ENCODE measurements at places on chromosomes 13 and 19. TPM values are rescaled to one million over a fixed set of nuclear protein-coding genes. Genes with fewer than 3 reads are reported as not detected.

NOVA2 gene
- not detected for total RNA-seq

REEP6 gene
- total RNA-seq = 2.0 TPM

ELSPBP1 gene
- not detected for total RNA-seq

KIR2DL3 gene
- not detected for total RNA-seq

HSPH1 gene
- total RNA-seq = 214 TPM

OBI1 gene
- 17.5 TPM for total RNA-seq

RFPL4AL1 gene
- not detected for total RNA-seq

SMARCA4 gene
- 97.0 TPM for total RNA-seq

CEACAM16 gene
- total RNA-seq = not detected

ZNF880 gene
- total RNA-seq = 18.1 TPM

TLE2 gene
- 3.0 TPM for total RNA-seq

ZNF730 gene
- 3.3 TPM for total RNA-seq

Data from activated CD8-positive, alpha-beta T cell treated with anti-CD3 and anti-CD28 coated beads for 36 hours (primary cell).